ENCODE measurements at places on chromosomes 5 and 9. TPM values are rescaled to one million over a fixed set of nuclear protein-coding genes. Genes with fewer than 3 reads are reported as not detected.

DNA sequence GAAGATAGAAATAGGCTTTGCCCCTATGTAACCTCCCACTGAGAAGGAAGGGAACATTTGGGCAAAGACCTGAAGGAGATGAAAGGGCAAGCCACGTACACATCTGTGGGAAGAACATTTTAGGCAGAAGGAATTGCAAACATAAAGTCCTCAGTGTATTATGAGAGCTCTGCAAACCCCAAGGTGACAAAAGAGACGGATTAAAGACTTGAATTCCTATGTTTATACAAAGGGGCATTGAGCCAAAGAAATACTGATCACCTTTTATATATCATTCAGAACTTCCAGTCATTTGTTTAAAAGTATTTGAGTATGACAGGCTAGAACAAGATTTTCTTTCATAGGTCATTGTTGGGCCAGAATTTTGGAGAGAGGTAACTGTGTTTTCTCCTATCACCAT lies 90.2 kb upstream of the ATG10 start:
- no peak for DNase-seq

DNA sequence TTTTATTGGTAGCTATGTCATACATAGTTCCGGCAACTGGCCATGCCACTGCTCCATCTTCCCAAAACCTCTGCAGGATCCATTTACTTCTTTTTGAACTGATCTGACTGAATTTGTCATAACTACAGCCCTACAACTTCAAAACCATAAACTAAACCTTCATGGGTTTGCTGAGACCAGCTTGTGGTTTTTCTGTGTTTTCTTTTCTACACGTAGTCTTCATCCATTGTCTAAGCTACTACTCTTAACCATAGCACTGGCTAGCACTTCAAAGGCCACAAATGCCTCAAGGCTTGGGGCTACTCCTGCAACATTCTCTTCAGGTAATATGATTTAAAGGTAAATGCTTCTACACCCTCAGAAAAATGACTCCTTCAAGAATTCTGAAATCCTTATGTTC lies 9.0 kb upstream of the KIF2A start:
- DNase-seq: peak; percentile 30

GRCh38 chr9:18910916-18911315 lies 122.1 kb downstream of the SAXO1 start:
- no peak for DNase-seq

GRCh38 chr9:107388890-107389289 lies 100.7 kb downstream of the KLF4 start:
- DNase-seq: no peak

DNA sequence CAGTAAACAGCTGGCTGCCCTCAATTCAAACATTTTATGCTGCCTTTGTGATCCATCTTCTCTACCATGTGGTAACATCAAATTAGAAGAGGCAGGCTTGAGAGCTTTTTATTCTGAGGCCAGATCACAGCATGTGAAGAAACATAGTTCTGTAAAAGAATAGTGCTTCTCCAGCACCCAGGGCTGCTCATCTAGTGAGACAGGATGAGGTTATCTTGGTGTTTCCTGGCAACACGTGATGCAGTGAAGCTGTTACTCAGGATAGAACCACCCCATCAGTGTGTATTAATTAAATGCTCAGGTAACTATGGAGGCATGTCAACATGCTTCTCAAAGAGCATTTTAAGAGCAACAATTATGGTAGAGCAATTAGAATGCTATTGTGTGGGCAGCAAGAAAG lies 400.5 kb upstream of the ACO1 start:
- DNase-seq: no peak

- DNase-seq: peak; percentile 76
Observed at GRCh38 chr9:91193658-91194391, 167.9 kb downstream of the AUH start.

GRCh38 chr5:75337366-75338021 lies 474 bp downstream of the HMGCR start:
- no peak for DNase-seq

DNA sequence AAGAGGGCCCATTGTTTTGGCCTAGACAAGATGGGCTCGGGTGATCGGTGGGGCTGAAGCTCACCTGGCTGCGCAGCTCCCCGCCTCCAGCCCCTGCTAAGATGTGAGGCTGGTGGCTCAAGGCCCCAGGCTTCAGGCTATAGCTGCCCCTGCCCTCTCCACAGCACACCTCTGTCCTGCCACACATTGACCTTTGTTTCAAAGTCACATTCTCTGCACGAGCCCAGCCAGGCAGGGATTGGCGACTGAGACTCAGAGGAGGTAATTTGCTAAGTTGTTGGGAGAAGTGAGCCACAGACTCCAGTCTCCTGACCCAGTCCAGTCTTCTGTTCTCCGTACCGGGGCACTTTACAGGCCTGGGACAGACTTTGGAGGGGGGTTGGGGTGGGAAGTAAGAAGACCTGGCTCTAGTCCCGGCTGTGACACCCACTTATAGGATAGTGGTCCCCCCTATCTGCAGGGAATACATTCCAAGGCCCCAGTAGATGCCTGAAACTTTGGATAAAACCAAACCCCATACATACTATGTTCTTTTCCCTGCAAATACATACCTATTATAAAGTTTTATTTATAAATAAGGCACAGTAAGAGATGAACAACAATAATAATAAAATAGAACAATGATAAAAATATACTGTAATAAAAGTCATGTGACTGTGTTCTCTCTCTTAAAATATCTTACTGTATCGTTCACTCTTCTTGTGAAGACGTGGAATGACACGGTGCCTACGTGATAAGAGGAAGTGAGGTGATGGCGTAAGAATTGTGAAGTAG lies 13.3 kb downstream of the PDGFRB start:
- no peak for DNase-seq

GRCh38 chr5:4906786-4907185 lies 233.3 kb upstream of the ADAMTS16 start:
- DNase-seq: no peak

GRCh38 chr5:117719413-117719812 lies 1144.8 kb upstream of the SEMA6A start:
- no peak for DNase-seq

GRCh38 chr5:151240924-151241635 lies 11.9 kb upstream of the GM2A start:
- no peak for DNase-seq

DNA sequence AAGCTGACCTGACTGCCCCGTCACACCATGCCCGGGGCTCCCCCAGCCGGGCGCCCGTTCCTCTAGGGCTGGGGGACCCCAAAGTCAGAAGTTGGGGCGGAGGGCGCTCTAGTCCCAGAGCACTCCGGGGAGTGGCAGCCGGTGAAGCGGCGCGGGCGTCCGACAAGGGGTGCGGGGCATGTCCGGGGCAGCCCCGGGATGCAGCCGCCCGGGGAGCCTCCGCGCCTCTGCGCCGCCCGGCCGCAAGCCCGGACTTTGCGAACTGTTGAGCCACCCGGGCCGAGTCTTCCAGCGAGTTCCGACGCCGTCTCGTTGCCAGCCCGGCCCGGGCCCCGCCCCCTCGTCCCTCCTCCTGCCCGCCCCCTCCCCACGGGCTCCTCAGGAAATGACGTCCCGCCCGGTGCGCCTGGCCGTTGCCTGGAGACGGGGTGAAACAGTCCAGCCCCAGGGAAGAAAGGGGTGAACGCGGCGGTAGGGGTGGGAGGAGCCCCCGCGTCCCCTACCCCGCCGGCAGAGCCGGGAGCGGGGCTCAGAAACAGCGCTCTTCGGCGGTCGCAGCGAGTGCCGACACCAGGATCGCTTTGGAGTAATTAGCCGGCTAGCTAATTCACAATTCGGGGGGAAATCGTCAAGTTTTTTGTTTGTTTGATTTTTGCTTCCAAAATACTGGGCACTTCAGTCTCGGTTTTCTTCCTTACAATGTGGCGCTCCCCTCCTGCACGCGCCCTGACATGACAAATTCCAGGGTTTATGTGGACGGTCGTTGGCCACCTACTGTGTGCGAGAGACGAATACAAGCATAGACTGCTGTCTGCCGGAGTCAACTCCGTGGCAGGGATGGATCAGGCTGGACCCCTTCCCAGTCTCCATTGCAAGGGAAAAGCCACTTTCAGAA lies at the start of gene WHRN:
WHRN (minus strand) TSS at position 287 of the 895 bp plus-strand sequence. CDS start 672 bp downstream, outside the sequence.
- DNase-seq: peak; percentile 78

GRCh38 chr9:136028760-136029470 lies 66.2 kb downstream of the NACC2 start:
- DNase-seq: no peak

DNA sequence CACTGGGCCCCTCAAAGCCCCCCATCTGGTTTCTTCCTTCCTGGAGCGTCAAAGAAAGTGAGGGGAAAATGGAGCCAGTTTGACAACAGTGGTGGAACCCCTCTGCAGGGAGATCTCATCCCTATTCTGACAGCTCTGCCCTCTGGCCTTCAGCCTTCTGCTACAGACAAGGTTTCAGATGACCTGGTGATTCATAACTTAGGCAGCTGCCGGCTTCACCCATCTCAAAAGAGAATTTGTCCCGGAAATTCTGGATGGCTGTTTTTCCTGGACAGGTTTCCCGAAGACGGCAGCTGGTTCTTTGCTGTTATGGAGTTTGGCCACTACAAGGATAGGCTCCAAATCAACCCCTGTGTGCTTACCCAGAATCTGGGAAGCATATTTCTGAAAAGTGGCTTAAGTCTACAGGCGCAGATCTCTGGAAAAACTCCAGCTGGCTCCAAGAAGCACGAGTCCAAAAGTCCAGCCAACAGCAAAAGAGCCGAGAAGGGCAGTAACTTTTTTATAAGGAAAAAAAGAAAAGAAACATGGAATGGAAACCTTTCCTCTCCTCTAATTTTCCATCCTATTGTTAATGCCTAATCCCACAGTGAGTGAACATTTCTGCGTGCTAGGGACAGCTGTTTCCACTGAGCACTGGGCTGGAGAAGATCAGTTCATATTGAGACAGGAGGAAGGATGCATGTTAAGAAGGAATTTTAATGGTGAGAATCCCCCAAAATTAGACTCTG lies 54.5 kb downstream of the ZNF366 start:
- DNase-seq: peak; percentile 99

- DNase-seq: peak; percentile 94
Observed at GRCh38 chr9:127923771-127924170, 6.8 kb downstream of the PIP5KL1 start.

DNA sequence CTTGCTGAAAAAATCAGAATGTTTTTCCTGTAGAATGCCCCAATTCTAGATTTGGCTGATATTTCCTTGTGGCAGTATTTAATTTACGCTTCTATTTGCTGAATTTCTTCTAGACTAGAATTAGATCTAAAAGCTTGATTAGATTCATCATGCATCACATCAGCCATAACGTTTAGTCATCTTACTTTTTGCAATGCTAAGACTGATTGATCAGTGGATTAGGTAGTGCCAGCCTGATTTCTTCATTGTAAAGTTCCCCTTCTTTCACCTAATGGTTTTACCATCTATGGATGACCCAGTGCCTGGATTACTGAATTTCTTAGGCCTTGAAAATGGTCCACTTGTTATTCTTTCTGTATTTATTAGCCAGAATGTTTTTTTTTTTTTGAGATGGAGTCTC lies 83.9 kb downstream of the PBX3 start:
- DNase-seq: no peak

- DNase-seq: no peak
Observed at GRCh38 chr5:81949462-81949861, 22.4 kb upstream of the ATG10 start.

RALGPS1 gene
- 0.57 TPM for total RNA-seq

OR1J2 gene
- total RNA-seq: not detected
